ENCODE measurements at places on chromosomes 2 and 18.

DNA sequence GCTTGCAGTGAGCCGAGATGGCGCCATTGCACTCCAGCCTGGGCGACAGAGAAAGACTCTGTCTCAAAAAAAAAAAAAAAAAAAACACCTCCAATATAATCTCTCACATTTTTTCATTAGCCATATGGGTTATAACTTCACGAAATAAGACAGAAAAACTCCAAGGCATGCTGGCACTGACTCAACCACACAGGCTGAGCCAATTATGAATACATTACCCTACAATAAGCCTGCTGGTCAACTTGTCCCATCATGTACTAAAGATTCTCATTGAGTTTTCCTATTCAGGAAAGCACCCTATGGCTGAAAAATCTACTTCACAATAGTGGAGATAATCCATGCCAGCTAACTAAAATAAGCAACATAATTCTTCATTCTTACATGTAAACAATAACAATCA, 12.8 kb upstream of the MAP3K20 start:
- no peak for DNase-seq

DNA sequence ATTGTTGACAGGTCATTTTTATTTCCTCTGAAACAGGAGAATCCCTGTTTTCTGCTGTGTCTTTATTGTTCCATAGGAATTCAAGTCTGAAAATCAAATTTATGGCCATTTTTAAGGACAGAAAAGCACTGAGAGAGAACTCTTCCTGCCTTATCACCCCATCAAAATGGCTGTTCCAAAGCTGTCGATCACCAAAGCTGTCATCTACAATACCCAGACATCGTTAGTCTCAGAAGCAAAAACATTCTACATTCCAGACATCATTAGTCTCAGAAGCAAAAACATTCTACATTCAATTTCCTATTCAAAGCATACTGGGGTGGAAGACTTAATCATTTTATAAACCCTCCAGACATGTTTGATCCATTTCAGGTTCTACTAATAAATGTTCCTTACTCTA, 44.4 kb downstream of the SCRN3 start:
- no peak for DNase-seq

- DNase-seq, result no peak
These were observed 3.5 kb upstream of the RAB27B start for GRCh38 chr18:54824761-54825160.

GRCh38 chr2:200509235-200509611, 645 bp downstream of the KCTD18 start:
- DNase-seq, result no peak

- DNase-seq, result no peak
These were observed 22.4 kb downstream of the PTPN2 start for GRCh38 chr18:12861637-12862036.

- DNase-seq, result peak; percentile 78
These were observed at the start of gene TRABD2A for GRCh38 chr2:84880645-84881521. Gene TRABD2A (minus strand): TSS chr2:84881084. CDS start chr2:84881039, 45 bp downstream.

- DNase-seq, result no peak
These were observed 33.3 kb downstream of the DOCK10 start for GRCh38 chr2:225008935-225009334.

GRCh38 chr2:235702186-235702585, 208.3 kb downstream of the AGAP1 start:
- DNase-seq, result no peak

DNA sequence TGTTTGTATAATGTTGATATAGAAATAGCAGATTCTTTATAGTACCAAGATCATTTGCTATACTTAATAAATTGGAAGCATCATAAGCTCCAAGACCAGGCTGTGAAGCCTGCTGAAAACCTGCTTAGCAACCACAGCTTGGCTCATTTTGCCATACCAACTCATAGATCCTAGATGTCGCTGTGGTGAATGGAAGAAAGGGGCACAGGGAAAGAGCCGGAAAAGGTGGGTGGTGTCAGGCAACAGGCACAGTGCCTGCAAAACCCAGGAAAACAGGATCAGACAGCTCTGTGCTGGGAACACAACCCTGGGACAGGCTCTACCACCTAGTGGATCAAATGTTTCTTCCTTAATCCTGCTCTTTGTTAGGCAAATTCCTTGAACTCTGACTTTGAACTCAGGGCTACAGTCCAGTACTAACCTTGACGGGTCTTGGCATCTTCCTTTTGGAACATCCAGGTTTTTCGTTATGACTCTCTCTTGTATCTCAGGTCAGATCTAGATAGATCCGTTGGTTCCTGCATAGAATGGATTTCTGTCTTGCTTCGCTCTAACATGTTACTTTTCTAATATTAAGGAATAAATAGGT, 31.6 kb downstream of the TWSG1 start:
- DNase-seq, result no peak

DNA sequence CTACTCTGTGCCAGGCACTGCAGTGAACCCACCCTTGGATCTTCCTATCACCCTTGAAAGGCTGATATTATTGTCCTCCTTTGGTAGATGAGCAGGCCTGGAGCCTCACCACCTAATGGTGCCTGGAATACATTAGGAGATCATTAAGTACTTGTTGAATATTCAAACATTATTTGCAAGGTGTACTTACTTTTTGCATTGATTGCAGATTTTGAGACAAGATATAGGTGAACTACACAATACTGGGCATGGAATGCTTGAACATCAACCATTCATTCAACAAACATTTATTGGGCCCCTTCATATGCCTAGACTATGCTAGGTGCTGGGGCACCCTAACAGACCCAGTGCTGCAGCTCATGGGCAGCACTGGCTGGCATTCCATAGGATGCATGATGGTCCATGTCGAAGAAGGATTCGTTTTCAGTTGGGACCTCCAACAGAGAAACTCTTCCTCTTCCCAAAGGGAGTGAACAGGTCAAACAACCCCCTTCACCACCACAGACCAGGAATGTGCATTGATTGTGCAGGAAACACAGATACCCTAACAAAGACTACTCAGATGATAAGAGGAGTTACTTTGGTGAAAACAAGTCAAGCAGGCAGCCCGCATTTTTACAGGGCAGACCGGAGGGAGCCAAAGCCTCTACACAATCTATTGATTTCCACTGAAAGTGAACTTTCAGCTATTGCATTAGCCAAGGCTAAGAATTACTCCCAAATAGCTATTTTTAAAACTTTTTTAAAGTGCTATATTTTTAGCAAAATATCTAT, 149.6 kb upstream of the SH3BP4 start:
- no peak for DNase-seq

DNA sequence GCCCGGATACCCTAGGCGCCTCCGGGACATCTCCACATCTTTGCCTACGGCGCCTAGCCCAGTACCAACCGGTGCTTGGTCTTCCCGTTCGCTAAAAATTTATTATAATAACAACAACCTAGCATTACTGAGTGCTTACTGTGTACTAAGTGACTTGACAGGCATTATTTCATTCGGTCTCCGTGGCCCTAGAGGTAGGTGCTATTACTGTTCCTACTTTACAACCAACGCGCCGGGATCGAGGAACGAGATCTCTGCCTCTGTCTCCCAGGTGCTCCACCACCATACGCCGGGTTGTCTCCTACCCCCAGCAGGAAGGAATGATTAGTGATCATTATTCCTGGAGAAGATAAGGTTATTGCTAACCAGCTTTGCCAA, 657 bp upstream of the BIN1 start:
- DNase-seq, result no peak

GRCh38 chr18:68940039-68940438, 142.2 kb downstream of the CCDC102B start:
- DNase-seq, result no peak

- DNase-seq, result no peak
These were observed 158.3 kb upstream of the NDUFV2 start for GRCh38 chr18:8943900-8944870.

Data from naive thymus-derived CD4-positive, alpha-beta T cell (primary cell).